ENCODE measurements at places on chromosomes 4 and X.

DNA sequence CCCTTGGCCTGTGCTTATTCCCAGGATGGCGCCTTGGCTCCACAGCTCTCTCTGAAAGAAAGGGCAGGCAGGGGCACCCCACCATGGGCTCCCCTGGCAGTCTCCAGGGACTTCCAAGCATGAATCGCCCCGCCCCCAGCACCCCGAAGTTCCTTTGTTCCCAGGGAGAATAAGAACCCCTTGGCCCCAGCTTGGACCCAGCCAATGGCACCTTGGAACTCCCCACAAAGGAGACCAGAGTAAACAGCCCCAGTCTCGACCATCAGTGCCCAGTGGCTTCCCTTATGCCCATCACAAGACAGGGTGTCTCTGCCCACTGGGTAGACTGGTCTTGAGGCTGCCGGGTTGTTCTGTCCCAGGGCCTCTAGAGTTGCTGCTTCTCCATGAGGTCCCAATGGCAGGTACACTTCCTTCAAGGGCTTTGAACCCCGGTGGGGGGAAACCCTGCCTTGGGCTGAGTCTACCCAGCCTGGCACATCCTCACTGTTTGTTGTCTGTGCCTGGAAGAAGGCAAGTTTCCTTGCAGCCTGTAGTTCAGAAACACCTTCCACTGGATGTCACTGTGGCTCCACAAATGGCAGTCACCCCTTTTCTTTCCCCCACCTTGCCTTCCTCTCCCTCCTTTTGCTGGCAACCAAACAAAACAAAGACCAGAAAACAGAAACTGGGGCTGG is 30.8 kb downstream of the NBDY start:
- no peak for DNase-seq

- no peak for DNase-seq
Measured at GRCh38 chr4:160350944-160351343, 1248.1 kb downstream of the RAPGEF2 start.

- DNase-seq: no peak
Measured at GRCh38 chr4:95540227-95540626, 8.5 kb downstream of the UNC5C start.

DNA sequence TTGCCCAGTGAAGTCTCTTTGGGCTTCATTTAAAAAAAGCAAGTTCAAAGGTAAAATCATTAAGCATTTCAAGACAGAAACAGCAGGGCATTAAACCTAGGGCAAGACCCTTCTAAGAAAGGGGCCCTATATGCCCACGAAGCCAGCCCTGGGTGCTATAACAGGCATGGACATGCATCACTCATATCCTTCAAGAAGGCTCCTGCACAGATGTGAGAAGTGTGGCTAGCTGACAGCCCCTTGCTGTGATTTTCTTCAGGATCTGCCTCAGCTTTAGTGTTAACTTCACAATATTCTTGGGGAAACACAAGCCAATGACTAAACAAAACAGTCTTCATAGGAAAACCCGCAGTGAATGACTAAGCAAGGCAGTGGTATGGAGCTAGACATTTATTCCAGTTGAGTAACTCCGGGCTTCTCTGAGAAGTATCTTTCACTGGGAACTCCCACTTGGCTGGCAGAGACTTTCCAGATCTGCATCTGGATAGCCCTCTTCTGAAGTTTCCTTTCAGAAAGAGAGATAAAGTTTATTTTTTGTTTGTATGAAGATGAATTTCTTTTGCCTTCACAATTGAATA is 11.9 kb upstream of the MAOA start:
- DNase-seq: no peak

DNA sequence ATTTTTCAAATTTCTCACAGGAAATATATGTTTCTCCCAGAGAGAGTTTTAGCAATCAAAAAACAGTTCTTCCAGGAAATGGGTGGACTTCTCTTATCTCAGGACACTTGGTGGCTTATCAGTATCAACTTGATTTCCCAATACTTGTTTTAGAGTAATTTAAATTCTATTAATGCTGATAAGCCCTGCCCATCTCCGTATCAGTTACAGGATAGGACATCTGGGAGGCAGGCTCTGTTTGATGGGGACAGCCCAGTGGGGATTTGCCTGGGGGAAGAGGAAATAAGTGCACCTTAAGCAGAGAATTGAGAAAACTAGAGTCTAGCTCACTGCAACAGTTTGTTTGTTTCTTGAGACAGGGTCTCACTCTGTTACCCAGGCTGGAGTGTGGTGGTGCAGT is 43.2 kb upstream of the PDGFRA start:
- no peak for DNase-seq

- no peak for DNase-seq
Measured at GRCh38 chr4:168558599-168558998, 61.7 kb downstream of the PALLD start.

DNA sequence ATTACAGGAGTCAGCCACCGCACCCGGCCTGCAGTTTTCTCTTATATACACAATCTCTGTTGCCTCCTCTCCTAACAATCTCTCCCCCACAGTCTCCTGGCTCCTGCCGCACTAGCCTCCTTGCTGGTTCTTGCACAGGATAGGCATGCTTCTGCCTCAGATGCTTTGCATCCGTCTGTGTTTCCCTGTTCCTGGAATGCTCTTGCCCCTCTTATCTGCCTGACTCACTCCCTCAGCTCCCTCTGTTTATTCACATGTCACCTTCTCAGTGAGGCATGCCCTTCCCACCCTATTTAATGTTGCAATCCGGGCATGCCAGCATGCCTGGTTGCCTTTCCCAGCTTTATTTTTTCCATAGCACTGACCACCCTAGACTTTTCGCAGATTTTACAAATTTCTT is 161.9 kb downstream of the PHF8 start:
- no peak for DNase-seq

DNA sequence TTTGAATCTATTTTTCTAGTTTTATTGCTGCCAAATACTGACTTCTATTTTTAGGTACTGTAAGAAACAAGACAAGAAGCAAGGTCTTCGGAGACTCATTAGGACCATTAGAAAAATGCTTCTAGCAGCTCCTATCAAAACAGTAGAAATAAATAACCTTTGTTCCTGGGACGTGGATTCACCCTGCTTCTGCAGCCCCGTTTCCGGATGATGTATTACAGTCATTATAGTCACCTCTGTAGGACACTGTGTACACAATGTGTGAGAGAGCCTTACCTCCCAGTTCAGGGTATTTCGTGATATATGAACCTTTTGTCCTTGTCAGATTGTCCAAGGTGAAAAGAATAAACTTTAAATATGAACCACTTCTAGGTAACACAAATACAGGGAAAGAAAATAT is 484.0 kb upstream of the TECRL start:
- DNase-seq: no peak

GRCh38 chrX:22093550-22093949 is 61.4 kb downstream of the PHEX start:
- no peak for DNase-seq

DNA sequence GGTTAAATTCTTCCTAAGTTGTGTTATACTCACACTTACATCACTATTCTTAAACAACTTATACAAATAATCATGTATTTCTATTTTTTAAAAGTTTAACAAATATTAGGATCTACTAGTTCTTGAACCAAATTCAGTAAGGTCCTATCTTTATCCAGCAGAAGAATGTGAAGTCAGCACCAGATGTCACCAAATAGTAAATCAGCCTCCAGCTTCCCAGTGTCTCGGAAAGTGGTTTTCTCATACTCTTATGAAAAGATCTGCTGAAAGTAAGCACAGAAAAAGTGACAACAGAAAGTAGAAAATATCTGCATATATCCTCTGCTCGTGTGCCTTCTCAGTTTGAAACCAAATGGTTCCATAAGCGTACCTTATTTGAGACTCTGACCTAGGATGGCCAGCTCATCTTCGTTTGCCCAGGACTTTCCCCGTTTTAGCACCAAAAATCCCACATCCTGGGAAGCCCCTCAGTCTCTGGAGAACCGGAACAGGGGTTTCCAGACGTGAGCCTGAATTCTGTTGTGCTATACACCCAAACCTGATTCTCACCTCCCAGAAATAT is 98.0 kb upstream of the DCLK2 start:
- no peak for DNase-seq

GRCh38 chr4:88630756-88631155 is 38.5 kb downstream of the HERC3 start:
- no peak for DNase-seq

DNA sequence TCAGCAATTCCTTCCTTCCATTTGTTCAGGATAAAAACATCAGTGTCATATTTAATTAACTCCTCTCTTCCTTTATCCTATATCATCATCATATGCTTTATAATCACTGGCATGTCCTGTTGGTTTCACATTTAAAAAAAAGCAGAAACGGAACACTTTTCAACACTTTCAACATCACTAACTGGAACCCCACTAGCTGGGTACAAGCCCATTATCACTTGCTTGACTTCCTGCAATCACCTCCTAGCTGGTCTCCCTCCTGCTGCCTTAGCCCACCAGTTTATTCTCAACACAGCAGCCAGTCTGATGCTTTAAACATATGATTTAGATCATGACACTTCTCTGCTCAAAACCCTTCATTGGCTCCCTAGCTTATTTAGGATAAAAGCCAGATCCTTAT is 116.4 kb upstream of the LSM6 start:
- no peak for DNase-seq
